ENCODE measurements at places on chromosomes 11 and 22. TPM values are rescaled to one million over a fixed set of nuclear protein-coding genes. Genes with fewer than 3 reads are reported as not detected.
A peak's percentile ranks its signal among the peaks of the same experiment; 100 is the strongest.

DNA sequence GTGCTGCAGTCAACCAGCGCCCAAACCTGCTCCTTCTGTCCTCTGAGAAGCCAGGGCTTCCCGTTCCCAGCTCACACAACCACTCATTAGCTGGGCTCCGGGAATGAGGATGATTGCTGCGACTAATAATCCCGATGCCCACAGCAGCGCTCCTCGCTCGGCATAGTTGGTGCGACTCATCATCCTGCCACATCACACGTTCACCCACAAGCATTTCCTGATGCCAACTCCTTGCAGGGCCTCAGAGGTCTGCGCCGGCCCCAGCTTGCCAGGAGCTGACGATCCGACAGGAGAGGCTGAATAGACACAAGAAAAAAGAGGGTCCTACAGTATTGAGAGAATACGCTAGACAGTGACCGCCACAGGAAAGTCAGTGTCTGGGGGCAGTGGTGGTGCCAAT, 10.6 kb upstream of the CSNK1E start:
- no peak for DNase-seq

DNA sequence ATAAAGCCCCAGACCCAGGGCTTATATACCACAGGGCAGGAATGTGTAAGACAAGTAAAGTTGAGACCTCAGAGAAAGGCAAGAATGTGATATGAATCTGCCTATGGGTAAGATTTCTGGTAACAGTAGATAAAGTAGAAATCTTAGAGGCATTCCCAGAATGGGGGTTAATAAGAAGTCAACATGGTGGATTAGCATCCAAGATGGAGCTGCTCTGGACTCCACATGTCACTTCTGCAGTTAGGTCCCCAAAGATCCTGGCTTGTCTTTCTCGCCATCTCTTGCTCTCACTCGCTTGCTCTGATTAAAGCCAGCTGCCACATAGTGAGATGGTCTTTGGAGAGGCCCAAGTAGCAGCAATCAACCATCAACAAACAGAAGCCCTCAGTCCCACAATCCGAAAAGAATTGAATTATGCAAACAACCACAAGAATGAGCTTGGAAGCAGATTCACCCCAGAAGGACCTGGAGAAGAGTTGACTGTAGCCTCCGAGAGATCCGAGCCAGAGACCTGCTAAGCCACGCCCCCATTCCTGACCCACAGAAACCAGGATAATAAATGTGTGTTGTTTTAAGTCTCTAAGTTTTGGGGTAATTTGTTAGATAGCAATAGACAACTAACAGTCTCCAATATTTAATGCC, 5.4 kb upstream of the C11orf86 start:
- DNase-seq = no peak

DNA sequence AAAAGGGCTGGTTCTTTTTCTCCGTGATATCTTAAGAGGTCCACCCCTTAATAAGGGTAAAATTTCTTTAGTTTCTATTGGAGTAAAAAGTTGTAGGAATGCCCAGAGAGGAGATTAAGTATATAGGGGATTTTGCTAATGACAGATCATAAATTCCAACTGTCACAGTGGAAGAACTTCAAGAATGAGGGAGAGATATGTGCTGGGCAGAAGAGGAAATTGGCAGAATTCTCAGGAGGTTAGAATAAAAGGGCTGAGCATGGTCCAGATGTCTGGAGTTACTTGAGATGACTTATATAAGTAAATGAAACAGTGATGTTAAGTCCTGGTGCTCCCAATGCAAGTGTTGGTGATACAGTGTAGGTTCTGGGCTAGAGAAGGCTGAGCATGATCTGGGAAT, 417.6 kb upstream of the ARHGAP42 start:
- no peak for DNase-seq

DNA sequence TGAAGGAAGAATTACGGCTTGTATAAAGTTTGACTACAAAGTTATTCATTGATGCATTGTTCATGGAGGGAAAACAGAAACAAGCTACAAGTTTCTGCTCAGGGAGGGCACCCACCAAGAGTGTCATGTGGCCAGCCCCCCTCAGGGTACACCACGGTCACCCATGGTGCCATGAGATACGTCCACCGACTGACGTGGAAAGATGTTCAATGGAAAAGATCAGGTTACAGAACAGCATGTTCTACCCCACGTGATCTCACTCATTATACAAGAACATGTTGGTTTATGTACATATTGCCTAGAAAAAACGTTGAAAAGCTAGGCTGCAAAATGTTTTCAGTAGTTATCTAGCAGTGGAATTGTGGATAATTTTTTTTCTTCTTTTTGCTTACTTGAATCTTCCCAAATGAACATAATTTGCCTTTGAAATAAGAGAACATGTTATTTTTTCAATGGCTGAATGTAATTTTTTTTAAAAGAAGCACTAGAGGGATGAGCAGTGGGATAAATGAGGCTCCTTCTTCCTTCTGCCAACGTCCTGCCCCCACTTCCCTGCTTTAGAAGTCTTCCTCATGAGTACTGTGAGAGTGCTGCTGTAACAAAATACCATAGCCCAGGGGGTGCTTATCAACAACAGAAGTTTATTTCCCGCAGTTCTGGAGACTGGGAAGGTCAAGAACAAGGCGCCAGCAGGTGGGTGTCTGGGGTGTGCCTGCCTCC, 22.5 kb downstream of the RCN1 start:
- DNase-seq = no peak

DNA sequence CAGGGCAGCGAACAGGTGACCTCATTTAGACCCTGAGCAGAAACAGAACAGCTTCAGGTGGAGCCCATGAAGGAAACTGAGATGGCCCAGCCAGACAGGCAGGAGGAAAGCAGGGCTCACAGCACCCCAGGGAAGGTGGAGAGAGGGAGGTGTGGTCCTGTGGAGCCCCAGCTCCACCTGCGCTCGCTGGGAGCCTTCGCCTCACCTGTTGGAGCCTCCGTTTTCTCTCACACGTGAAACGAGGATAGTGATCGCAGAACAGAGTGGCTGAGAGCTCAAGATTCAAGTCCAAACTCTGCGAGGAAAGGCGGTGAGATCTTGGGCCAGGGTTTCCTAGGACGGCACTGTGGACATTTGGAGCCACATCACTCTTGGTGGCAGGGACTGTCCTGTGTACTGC, 8.6 kb upstream of the CERK start:
- DNase-seq = peak; percentile 19

- DNase-seq = no peak
Observed at GRCh38 chr11:117862019-117862725, 14.3 kb downstream of the FXYD6 start.

DNA sequence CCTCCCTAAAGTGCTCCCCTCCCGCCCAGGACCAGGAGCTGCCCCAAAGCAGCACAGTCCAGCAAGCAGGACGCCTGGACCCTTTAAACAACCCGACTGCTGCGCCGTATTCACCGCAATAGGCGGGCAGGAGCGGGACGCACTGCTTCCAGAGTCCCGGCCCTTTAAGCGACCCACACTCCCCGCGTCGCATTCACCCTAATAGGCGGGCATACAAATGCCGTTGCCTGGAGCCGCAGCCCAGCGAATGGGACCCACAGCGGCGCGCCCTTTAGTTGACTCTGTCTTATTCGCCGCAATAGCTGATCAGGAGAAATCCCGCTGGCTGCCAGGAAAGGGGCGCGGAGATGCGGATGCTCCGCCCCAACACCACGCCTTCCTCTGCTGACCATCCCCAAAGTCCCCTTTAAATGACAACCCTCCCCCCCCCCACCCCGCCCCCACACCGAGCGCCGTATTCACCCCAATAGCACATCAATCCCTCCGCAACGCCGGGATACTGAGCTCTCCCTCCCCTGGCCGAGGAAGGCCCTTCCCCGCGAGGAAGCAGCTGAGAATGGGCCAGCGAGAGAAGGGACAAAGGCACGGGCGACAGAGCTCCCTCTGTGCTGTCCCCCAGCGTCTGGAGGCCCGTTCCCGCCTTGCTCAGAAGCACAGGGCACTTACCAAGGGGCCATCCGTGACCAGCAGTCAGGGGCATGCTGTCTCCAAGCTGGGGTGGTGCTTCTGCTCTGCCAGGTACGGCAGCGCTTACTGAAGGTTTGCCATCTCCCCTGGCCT, 4.7 kb downstream of the OSBPL5 start:
- peak; percentile 86 for DNase-seq

GRCh38 chr11:118744046-118744445, 46.9 kb downstream of the DDX6 start:
- DNase-seq = no peak

DNA sequence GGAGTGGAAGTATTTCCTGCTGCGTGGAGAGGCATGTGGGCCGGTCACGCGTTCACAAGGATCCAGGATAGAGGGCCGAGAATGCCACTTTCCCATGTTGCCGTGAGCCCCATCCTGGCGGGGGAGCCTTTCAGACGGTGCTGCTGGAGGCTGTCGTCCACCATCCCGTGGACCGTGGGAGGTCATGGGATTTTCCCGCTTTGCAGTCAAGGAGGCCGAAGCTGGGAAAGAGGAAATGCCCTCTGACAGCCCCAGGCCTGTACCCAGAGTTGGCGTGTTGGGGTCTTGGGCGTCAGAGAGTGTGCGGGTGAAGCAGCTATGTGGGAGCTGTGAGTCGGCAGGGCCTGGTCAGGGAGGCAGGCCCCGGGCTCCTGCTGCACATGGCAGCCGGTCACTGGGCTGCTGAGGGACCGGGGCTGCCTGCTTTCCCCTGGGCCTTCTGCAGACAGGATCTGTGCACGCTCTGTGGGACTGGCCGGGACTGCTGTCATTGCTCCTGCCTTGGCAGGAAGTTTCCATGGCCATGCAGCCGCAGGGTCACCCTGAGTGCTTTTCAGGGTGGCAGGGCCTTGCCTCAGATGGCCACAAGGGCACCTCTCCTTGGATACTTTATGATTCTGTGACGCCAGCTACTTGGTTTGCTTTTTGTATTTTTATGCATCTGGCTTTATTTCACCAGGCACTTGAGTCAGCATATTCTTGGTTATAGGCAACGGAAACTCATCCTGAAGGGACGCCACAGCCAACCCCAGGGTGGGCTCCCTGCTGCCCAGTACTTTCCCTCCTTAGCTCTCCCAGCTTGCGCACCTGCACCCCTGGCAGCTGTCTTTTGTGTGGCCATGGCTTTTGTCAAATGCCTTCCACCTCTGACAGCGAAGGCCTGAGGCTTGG, 52.4 kb downstream of the AP2A2 start:
- no peak for DNase-seq

DNA sequence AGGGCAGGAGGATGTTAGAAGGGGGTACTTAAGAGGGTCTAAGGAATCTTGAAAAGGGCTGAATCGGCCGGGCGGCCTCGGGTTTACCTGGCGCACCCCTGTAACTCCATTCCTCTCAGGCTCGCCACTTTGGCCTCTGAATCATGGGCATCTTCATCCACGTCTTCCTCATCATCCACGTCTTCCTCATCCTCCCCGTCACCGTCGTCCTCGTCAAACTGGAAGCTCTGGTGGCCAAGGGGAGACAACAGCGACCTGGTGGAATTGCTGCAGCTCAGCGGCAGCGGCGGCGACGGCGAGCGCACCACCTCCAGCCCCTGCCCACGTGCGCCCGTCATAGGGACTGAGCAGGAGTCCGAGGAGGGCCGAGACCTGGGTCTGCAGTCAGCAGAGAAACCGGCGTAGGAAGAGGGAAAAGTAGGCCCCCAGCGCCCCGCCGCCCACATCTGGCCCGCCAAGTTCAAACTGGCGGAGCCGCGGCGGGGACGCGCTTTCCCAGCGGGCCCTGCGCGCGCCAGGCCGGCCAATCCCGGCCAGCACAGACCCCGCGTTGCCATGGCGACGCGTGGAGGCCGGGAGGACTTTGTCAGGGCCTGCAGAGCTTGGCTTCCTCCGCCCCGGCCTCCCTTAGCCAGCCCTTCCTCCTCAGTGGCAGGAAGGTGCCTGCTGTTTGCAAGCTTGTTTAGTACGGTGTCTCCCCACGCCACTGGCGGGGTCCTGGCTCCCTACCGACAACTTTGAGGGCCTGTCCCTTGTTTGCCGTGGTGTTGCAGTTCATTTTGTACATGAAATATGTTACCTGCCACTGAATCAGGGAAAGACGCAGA, at the start of gene CCDC34:
Gene CCDC34, minus strand, starts transcription at position 467 of the 827 bp plus-strand sequence. Its CDS starts 21 bp downstream, at position 446.
- DNase-seq = peak; percentile 90

Gene FXYD6
- total RNA-seq = 15.9 TPM

Gene MS4A12
- total RNA-seq = 411 TPM

Gene XKR3
- not detected for total RNA-seq

Gene RHOD
- total RNA-seq = 3.9 TPM

Gene HBB
- total RNA-seq = 3.3 TPM

Gene APOBEC3F
- total RNA-seq = 14.1 TPM

Gene SEPTIN5
- total RNA-seq = 1.2 TPM

Gene ROBO3
- total RNA-seq = 10.3 TPM

Measured in mucosa of descending colon (tissue), 3 donors.